Stimulated activated CD8-positive, alpha-beta memory T cell treated with anti-CD3 and anti-CD28 coated beads, Interleukin-15, amount 100 ng/mL, for 1 hour (primary cell): ENCODE measurements at places on chromosomes 13 and 19.

GRCh38 chr13:40172149-40172591 lies 494.3 kb downstream of the FOXO1 start:
- DNase-seq, result no peak

DNA sequence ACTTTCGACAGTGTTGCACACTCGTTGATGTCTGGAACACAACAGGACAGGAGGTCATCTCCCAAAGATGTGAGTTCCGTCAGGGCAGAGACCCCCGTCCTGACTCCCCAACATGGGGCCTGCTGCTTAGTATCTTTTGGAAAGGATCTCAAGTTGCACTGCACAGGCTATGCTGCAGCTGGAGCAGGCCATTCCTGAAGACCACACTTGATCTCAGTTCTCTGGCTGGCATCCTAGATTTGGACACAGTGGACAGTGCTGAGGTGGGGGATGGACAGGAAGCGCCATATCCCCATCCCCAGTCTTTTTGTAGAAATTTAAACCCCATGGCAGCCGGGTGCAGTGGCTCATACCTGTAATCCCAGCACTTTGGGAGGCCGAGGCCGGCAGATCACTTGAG lies 5.9 kb downstream of the ADGRE2 start:
- DNase-seq, result no peak

GRCh38 chr19:13722146-13722545 lies 42.2 kb upstream of the MRI1 start:
- no peak for DNase-seq

DNA sequence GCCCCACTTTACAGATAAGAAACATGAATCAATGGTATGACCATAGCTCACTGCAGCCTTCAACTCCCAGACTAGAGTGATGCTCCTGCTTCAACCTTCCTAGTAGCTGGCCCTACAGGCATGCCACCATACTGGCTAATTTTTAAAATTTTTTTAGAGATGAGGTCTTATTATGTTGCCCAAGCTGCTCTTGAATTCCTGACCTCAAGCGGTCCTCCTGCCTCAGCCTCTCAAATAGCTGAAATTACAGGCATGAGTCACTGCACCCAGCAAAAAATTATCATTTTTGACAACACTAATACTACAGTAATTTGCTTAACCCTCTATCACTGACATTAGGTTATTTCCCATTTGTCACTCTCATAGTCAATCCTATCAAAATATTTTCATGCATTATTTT lies 14.7 kb downstream of the CAB39L start:
- DNase-seq, result no peak

DNA sequence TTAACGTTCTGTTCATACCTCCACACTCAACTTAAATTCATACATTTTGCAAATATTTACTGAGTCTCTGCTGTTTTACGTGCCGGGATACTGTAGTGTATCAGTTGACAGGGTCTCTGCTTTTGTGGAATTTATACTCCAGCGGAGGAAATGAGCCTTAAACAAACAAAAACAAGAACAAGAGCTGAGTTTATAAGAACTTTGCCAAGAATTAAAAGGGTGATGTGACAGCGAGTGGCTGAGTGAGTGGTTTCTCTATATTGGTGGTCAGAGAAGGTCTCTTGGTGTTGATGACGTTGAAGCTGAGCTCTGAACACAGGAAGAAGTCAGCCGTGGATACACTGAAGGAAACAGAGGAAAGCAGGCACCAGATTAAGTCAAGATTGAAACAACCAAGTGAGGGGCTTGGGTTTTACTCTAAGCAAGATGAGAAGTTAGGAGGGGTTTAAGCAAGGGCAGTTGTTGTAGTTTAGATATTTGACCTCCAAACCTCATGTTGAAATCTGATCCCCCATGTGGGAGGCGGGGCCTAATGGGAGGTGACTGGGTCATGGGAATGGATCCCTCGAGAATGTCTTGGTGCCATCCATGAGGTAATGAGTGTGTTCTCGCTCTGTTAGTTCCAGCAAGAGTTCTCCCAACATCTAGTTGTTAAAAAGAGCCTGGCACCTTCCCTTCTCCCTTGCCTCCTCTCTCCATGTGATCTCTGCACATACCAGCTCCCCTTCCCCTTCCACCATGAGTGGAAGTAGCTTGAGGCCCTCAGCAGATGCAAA lies 248.3 kb downstream of the DCLK1 start:
- DNase-seq, result no peak

- DNase-seq, result no peak
Observed at GRCh38 chr19:41939861-41940730, 11.8 kb upstream of the ERFL start.

- DNase-seq, result no peak
Observed at GRCh38 chr13:93767917-93768409, 541.4 kb downstream of the GPC6 start.
